ENCODE measurements at places on chromosomes 4 and X. TPM values are rescaled to one million over a fixed set of nuclear protein-coding genes. Genes with fewer than 3 reads are reported as not detected.

Gene POU3F4
- 0.09 TPM for total RNA-seq

Gene NAT8L
- 0.33 TPM for total RNA-seq

DNA sequence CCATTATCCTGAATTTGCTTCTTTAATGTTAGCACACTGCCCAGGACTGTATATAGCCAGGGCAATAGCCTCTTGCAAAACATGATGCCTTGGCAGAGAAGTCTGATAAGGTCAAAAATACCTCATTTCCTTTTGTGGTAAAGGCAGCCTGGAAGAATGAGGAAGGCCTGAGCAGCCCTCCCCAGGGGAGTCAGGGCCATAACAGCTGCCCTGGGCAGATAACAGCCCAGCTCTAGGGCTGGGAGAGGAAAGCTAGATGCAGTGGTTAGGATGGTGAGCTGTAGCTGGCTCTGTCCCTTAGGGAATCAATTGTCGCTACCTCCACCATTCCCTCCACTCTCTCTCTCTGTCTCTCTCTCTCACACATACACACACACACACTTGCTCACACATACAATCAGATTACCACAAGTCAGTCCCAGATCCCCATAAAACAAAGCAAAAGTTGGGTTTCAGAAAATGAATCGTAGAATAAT lies 29.2 kb downstream of the EFHC2 start:
- no peaks in the 10 kb centered on the region for H3K4me1 ChIP-seq
- no peaks in the 10 kb centered on the region for H3K36me3 ChIP-seq
- DNase-seq: no peak
- H3K4me3 ChIP-seq: no peak overlapping the region
- no peaks in the 10 kb centered on the region for H3K27me3 ChIP-seq

DNA sequence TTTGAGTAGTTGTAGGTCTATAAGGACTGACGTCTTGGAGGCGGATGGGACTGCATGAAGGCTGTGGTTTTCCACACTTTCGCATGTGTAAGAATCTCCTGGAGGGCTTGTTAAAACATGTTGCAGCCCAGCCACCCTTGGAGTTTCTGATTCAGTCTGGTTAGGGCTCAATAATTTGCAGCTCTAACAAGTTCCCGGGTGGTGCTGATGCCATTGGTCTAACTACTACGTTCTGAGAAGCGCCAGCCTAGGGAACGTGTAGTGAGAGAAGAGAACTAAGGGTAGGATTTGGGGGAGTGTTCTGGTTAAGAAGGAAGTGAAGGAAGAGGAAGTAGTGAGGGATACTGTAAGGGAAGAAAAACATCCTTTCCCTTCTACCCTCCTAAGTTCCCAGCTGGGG lies 138.9 kb downstream of the LARP7 start:
- H3K36me3 ChIP-seq: no peaks in the 10 kb centered on the region
- no peak for DNase-seq
- H3K4me1 ChIP-seq: no peaks in the 10 kb centered on the region
- H3K27me3 ChIP-seq: no peaks in the 10 kb centered on the region
- no peak overlapping the region for H3K4me3 ChIP-seq

DNA sequence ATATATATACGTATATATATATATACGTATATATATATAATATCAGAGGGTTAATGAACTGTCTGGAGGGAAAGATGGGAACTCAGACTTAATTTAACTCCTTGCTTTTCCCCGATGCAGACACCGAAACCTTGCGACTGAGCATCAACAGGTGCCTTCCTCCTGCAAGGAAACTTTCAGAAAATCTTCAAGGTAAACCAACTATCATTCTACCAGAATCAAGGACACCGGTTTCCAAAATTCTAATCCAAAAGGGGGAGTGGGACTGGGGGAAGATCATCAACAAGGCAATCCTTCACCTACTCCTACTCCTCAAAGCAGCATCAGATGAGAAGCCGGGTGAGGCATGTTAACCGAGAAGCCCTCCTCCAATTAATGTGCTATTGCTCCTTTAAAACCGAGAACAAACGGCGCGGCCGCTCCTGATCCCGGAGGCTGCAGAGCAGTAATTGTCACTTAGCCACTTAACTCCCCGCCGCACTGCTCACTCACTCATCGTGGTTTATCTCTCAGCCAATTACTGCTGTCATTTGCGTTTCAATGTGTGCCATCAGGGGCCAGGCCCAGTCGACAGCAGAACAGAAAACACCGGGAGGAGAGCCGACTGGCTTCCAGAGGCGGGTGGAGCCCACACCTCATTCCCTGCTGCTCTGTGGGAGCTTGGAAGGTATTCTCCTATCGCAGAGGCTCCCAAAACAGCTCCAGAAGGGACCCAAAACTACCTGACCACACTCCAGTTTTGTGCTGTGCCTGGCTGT lies 61.7 kb downstream of the MAML3 start:
- peaks cover 13% of the 10 kb centered on the region for H3K4me1 ChIP-seq
- H3K36me3 ChIP-seq: no peaks in the 10 kb centered on the region
- DNase-seq: no peak
- H3K27me3 ChIP-seq: no peaks in the 10 kb centered on the region
- H3K27ac ChIP-seq: no peak overlapping the region

Data from aorta (tissue), 5 donors.